ENCODE measurements at places on chromosomes 4 and X.

DNA sequence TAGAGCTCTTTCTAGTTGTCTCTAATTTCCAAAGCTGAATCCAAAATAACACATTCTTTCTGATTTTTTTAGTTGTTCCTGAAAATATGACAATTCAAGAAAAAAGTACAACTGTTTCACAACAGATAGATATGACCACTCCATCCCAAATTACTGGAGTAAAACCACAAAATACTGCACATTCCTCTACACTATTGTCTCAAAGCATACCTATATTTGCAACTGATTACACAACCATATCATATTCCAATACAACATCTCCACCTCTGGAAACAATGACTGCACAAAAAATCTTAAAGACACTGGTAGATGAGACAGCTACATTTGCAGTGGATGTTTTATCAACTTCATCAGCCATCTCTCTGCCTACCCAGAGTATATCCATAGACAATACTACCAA lies 43.6 kb downstream of the ADGRG4 start:
- no peak for DNase-seq

- no peak for DNase-seq
Measured at GRCh38 chr4:83603129-83603528, 67.2 kb downstream of the GPAT3 start.

DNA sequence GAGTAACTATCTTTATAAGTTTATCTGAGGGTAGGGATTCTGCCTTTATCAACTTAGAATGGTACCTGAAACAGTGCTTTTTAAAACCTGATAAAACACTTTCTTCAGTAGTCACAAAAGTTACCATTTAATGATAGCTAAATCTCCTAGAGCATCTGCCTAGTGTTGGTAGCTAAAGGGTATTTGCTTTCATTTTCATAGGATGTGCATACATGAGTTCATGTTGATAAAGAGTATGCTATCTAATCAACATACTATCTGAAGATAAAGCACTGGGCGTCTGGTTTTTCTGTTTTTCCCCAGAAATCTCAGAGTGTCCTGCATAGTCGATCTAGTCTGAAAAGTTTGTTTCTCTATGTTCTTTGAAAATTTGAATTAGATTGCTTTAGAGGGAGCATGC lies 75.1 kb downstream of the ADGRL3 start:
- no peak for DNase-seq

GRCh38 chr4:173319696-173320095 lies 14.5 kb downstream of the HMGB2 start:
- no peak for DNase-seq

DNA sequence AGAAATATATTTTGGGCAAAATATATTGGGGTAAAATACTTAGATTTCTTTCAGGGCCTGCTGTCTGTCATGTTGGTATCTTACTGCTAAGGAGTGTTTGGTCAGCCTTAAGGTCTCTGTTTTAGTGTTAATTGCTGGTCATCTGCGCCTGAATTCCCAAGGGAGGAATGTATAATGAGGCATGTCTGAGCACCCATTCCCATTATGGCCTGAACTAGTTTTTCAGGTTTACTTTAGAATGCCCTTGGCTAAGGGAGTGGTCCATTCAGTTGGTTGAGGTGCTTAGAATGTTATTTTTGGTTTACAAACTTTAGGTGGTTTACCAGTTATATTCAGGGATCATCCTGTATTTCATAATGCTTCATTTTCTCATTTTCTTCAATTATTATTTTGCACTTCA lies 125.9 kb downstream of the CFAP299 start:
- no peak for DNase-seq

- DNase-seq: no peak
Measured at GRCh38 chr4:74968456-74969164, 35.7 kb downstream of the PARM1 start.

- DNase-seq: peak; percentile 3
Measured at GRCh38 chrX:71910643-71910985, at the start of gene NHSL2. Gene NHSL2, plus strand, starts transcription at chrX:71910845.

DNA sequence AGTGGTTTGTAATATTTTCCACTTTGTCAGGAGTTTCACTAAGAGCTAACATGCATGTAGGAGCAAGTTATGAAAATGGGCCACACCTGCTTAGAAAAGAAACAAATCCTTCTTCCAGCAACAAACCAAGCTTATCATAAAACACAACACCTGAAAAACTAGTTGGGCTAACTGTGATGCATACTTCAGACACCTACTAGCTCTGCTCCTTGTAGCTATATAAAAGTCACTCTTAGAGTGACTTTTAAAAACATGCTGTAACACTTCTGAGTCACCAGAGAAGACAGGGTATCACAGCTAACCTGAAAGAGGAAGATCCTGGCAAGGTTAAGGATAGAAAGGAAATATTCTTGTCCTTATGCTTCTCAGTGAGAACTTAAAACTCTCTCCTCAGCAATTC lies 3.6 kb upstream of the SLAIN2 start:
- peak; percentile 57 for DNase-seq

- no peak for DNase-seq
Measured at GRCh38 chr4:48664938-48665337, 115.1 kb downstream of the FRYL start.

GRCh38 chrX:12379671-12380070 lies 241.4 kb downstream of the FRMPD4 start:
- DNase-seq: no peak

DNA sequence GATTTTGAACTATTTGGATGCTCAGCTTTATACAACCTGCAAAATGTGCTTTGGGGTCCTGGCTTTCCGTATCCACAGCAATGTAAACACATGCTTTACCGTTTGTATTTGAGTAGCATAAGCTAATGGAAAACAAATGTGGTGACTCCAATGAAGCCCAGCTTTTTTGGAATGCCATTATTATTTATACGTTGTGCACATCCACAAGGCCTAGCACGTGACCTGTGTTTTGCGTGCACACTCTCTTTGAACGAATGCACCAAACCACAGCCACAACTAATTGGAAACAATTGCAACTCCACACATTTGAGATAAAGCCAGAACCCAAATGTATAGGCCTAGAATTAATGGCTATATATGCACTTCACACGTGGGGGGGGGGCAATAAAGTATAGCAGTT lies 189.5 kb upstream of the GPC4 start:
- no peak for DNase-seq

DNA sequence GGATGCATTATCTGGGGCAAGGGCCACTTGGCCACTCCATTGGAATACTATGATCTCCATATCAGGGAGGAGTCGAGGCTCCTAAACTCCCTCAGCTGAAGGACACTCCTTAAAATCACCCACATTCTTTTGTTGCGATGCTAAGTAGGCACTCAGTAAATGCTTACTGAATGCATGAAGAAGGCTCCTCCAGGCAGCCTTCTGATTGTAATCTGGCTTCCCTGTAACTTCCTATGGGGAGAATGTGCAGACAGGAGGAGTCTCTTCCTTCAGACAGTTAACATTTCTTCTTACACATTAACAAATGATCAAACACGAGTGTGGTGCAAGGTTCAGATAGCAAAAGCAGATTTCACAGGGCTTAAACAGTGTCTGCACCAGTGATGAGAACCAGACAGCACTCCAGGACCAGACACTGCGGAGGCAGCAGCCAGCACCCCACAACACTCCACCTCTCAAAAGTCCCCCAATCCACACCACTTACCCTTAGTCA lies 21.4 kb upstream of the USO1 start:
- no peak for DNase-seq

- peak; percentile 76 for DNase-seq
Measured at GRCh38 chr4:87150498-87151261, 69.7 kb downstream of the KLHL8 start.

DNA sequence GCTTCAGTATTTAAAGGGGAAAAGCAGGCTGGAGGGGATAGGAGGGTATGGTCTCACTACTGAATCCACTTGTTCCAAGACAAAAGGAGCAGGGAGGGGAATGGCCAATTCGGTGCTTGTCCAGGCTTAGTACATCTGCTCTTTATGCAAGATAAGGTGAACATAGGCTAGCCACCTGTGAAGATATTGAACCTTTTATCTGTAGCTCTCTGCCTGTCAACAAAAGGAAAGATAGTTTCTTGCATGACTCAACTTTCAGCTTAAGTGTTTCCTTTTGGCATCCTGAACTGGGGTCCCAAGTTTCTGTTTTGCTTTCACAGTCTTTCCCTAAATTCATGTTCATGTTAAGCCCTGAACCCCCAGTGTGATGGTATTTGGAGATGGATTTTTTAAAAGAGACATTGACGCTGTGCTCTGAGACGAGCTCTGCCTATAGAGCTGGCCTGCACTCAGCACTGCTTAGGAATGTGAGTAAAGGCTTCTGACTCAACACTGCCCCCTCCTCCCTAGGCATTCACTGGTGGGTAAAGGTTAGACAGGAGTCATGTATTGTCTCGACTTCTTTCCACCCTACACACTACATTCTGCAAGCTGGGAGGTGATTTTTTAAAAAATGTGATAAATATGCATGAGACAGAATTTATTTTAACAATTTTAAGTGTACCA lies 28.2 kb downstream of the FAM149A start:
- peak; percentile 76 for DNase-seq

- DNase-seq: no peak
Measured at GRCh38 chrX:675955-676295, 45.3 kb downstream of the SHOX start.

DNA sequence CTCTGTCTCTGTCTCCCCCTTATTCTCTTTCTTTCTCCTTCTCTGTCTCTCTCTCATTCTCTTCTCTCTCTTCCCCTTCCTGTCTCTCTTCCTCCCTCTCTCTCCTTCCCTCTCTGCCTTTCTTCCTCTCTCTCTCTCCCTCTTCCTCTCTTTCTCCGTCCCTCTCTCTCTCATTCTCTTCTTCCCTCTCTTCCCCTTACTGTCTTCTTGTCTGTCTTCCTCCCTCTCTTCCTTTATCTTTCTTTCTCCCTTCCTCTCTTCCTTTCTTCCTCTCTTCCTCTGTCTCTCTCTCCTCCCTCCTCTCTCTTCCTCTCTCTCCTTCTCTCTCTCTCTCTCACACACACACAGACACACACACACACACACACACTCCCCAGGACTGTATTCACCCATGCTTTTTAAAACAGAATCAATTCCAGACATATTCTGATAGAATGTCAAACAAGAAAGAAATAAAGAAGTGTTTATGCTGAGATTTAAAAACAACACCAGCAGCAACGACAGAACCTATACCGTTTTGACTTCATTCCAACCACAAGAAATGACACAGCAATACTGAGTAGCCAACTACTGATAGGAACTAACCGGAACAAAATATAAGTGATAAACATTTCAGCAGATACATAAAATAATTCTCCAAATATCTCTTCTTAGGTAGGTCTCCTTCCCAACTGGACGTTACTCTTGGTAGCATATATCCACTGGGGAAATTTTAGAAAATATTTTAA lies 296.7 kb downstream of the ASMT start:
- DNase-seq: no peak

DNA sequence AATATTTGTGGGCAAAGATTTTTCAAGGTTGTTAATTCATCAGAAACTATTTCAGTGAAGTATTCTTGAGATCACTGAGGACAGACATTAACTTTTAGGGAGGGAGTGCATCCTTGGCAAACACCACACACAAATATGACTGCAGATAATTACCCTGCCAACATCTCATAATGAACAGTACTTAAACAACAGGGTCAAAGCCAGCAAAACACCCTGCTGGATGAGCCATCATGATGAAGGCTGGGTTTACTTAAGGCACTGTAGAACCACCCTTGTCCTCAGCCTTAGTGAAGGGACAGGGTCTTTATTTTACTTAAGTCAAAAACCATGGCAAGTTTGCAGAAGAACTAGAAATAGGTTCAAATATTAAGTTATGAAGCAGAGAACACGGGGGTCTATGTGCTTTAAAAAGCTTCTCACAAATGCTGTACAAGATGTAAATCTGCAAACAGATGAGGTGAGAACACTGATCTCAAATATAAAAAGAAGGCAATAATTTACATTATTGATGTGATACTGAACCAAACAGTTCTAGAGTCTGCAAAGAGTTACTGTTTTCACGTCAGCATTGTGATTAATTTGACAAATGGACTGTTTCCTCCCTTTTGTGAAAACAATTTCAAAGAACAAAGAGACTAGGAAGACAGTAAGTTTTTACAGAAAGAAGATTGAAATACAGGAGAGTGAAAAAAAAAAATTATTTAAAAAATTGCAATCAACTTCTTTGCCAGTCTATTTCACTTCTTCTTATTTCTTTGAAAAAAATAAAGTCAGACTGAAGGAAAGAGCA lies 28.2 kb downstream of the TAPT1 start:
- DNase-seq: no peak

- peak; percentile 72 for DNase-seq
Measured at GRCh38 chr4:151415978-151416377, 7.0 kb downstream of the FHIP1A start.

DNA sequence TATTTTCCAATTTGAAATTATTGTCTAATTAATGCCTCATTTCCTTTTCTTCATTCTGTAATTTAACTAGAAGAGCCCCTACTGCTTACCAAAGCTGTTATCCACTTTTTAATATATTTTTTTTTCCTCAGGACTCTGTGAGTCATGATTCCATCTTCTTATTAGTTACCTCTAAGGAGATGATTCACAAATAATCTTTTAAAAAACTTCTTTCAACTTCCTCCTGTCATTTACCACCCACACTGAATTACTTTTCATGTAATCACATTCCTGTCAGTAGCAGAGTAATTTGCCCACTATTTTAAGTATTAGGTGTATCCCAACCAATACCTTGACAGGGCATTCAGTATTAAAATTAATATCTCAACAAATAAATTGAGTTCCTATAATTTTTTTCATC lies 470.9 kb upstream of the ADGRL3 start:
- DNase-seq: no peak

DNA sequence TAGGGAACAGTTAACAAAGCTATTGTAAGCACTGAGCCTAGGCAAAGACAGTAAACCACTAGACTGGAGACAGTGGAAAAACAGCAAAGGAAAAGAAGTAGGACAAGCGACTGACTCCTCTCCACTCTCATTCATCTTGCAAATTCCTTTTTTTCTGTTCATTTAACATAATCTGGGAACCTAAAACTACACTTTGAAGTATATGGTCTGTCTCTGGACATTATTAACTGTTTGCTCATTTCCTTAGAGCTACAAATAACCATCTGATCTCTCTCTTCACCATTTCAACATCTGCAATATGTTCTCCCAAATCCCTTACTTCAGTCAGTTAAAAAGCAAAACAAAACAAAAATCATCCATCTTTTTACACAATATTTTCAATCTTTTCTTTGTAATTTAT lies 642 bp downstream of the HMGN5 start:
- no peak for DNase-seq

GRCh38 chr4:80072228-80072743 lies 743 bp downstream of the ANTXR2 start:
- peak; percentile 39 for DNase-seq

DNA sequence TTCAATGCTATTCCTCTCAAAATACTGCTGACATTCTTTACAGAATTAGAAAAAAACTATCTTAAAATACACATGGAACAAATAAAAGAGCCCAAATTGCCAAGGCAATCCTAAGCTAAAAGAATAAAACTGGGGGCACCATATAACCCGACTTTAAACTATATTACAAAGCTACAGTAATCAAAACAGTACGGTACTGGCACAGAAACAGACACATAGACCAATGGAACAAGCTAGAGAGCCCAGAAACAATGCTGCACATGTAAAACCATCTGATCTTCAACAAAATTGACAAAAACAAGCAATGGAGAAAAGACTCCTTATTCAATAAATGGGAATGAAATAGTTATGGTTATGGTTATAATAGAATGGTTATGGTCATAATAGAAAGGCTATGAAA lies 482.6 kb downstream of the IDS start:
- DNase-seq: no peak

- no peak for DNase-seq
Measured at GRCh38 chr4:6563935-6564645, 10.9 kb upstream of the MAN2B2 start.
